ENCODE measurements at places on chromosomes 4 and X. TPM values are rescaled to one million over a fixed set of nuclear protein-coding genes. Genes with fewer than 3 reads are reported as not detected.

The RAP1GDS1 gene
- total RNA-seq, result 25.1 TPM

The LRP2BP gene
- total RNA-seq, result 1.6 TPM

The SERPINA7 gene
- not detected for total RNA-seq

The MAGEB10 gene
- not detected for total RNA-seq

The RASSF6 gene
- total RNA-seq, result 1.5 TPM

The RIPPLY1 gene
- not detected for total RNA-seq

DNA sequence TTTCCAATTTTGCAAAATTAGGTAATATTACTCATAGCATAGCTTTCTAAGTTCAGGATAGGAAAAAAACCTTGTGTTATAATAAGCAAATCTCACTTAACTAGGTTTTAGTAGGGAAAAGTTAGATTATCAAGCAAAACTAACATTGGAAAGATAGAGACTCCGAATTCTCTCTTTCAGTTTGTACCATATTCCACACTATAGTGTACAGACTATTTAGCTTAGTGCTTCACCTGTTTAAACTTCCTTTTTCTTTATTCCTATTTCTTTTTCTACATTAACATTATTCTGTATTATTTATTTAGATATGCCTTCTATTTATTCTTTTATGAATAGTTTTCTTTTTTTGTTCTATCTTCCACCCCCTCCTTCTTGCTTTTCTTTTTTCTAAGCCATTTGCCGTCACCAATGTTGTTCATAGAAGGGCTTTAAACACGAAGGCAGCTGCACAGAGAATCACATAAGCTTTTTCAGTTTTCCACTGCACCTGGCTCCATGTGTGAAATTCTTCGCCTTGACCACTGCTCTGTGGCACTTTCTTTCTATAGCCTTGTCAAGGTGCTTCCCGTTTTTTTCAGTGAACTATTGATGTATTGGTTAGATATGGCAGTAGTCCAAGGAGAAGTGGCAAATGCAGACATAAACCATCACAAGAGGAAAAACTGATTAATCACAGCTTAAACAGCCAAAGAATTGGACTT lies 8.5 kb downstream of the PCDH10 start:
- no peak for DNase-seq

DNA sequence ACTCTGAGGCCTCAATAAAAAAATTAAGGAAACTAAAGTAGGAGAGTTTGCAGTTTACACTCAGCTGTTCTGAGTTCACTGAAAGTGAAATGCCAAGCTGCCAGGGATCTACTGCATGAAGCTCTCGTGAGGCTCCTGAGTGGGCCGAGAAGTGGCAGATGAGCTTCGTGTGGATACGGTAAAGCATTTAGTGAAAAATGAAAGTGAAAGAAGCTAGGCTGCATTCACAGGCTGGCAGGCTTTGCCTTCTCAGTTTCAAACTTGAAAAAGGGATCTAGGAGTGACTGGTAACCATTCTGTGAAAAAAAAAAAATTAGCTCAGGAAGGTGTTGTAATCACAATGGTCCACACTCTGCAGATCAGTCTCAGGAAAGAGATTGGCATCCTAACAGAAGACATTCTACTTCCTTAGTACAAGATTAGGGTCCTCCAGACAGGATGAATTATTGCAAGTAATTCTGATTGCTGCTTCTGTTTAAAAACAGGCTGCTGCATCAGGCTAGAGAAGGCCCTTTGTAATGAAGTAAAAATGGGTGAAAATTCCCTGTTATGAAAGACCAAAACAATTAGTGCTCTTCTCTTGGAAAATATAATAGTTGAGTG lies 679.9 kb downstream of the RPA4 start:
- no peak for DNase-seq

DNA sequence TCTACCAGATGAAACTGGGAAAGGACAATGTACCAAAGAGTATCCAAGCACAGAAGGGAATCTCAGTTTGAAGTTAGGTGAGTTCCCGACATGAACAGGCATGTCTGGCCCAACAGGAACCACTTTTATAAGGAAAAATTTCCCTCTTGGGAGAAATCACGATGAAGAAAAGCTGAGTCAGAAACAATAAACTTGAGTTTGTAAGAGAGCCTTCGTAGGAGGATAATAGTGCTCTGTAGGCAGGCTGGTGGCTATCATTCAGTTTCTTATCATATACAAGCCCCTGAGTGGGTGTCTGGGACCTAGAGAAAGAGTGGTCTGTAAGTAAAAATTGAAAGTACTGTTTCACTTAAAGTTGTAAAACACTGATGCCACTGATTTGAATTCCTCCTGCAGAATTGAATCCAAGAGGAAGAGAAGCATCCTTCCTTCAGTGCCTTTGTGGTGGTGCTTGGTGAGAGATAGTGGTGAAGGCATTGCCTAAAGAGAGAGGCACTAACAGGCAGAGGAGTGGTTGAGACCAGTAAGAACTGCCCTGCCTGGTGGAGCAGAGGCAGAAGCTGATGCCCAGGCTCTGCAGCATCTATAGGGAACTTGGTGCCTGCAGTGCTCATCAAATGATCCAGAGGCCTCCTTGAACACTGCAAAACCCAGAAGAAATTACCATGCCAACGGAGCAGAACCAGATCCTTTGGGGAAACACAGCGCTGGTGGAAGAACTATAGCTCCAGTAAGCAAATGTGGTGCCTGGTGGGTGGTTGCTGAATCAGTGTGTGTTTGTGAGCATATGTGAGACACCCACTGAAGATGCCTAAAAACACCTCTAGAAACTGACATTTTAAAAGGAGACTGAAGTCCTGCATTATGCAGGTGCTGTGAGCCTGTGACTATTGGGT lies 31.7 kb upstream of the METAP1 start:
- no peak for DNase-seq

- DNase-seq, result no peak
Observed at GRCh38 chr4:89365776-89366175, 58.2 kb upstream of the GPRIN3 start.

DNA sequence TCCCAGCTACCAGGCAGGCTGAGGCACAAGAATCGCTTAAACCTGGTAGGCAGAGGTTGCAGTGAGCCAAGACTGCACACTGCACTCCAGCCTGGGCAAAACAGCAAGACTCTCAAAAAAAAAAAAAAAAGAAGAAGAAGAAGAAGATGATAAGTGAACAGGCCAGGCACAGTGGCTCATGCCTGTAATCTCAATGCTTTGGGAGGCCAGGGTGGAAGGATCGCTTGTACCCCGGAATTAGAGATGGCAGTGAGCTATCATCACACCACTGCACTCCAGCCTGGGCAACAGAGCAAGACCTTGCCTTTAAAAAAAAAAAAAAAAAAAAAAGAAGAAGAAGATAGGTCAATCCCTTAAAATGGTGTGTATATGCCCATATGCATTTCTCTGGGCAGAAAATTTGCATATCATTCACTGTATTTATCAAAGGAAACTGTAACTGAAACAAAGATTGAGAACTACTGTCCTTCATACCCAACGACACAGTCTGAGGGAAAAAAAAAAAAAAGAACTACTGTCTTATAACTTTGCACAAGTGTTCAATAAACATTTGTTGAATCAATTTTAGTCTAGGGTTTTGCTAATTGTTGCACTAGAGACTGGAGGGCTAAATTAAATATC lies 2.3 kb downstream of the RFC1 start:
- no peak for DNase-seq

DNA sequence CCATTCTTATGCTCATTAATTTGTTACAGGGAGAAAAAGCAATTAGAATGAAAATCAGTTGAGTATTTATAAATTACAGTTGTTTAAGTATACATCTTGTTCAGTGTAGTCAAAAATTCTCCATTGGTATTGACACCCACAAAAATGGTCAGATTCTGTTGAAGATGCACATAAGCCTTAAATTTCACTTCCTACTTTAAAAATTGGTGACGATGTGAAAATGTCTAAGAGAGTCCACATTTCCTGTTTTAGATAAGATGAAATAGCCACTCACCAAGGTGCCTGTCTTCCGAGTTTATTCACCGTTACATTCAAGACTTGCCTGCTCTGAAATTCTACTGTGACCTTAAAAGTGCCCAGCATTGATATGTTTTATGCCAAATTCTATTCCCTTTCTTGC lies 93.6 kb downstream of the GPR143 start:
- DNase-seq, result no peak

DNA sequence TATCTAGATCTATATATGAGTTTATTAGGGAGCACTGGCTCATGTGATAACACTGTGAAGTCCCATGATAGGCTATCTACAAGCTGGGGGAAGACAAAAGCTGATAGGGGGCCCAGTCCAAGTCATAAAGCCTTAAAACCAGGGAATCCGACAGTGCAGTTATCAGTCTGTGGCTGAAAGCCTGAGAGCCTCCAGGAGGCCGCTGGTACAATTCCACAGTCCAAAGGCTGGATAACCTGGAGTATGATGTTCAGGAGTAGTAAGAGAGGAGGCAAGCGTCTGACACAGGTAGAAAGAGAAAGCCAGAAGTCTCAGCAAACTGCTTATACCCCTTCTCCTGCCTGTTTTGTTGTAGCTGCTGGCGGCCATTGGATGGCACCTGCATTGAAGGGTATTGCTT lies 177.6 kb upstream of the SPRY1 start:
- DNase-seq, result no peak

DNA sequence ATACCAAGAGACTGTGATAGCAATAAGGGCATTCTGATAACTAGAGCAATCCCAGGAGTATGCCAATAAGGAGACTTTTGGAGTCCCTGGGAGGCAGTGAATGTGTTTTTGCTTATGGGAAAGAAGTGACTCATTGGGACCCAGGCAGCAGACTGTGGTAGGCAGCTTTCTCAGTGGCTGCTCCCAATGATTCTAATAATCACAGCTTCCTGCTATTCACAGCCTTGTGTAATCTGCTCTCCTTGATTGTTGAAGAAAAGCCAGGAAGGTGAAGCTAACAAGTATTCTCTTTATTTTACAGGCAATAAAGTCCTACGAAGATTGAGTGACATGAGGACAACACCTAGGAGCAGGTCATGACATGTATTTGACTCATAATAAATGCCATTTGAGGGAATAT lies 70.3 kb upstream of the DDX60 start:
- no peak for DNase-seq

DNA sequence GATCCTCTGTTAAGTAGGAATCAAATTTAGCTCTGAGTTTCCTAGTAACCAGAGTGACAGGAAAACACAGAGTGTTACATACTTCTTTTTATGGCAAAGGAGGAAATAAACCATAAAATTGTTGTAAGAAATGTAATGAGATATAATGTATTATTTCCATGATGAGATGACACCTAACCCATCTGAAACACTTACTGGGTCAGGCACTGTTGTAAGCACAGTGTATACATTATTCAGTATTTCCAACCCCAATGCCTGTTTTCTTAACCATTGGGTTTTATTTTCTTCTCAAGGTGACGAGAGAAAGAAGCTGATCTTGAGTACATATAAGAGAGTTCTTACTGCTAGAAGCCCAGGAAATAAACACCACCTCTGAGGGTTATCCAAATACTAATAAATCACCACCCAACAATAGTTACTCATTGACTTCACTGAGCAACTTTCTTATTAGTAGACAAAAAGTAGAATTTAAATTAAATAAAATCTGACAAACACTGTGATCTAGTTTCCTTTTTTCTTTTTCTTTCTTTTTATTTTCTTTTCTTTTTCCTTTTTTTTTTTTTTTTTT lies 4.2 kb upstream of the ENAM start:
- no peak for DNase-seq

GRCh38 chr4:119321921-119322687 lies at the start of gene FABP2:
Gene FABP2, minus strand, starts transcription at chr4:119322138. Its CDS starts 36 bp downstream, at chr4:119322102.
- no peak for DNase-seq

GRCh38 chr4:15935504-15936402 lies 2.8 kb downstream of the FGFBP1 start:
- no peak for DNase-seq

GRCh38 chrX:112761242-112762207 lies 79.1 kb downstream of the AMOT start:
- no peak for DNase-seq

GRCh38 chr4:109407027-109407737 lies 26.4 kb upstream of the SEC24B start:
- DNase-seq, result no peak

GRCh38 chrX:116357329-116357728 lies 79.1 kb upstream of the SLC6A14 start:
- DNase-seq, result no peak

Measured in mesothelial cell of epicardium (in vitro differentiated cells).